ENCODE measurements at places on chromosomes 5 and 9. TPM values are rescaled to one million over a fixed set of nuclear protein-coding genes. Genes with fewer than 3 reads are reported as not detected.

Gene SPATA31E1
- total RNA-seq: 0.07 TPM

DNA sequence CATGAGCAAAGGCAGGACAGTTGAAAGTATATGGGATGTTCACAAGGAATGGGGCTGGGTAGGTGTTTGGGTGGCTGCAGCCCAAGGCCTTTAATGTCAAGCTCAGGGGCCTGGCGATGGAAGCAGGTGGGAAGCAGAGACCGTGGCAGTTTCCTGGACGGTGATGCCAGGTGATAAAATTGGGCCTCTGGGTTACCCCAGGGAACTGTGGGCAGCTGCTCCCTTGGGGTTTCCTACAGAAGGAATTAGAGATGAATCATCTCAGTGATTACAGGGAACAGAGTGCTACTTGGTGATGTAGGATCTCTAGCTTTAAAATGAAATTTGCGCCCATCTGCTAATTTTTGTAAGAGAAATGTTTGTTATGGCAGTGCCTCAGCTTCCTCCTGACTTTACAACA, 39.2 kb downstream of the TSTD2 start:
- no peak overlapping the region for H3K4me3 ChIP-seq
- H3K27ac ChIP-seq: no peak overlapping the region

- no peak overlapping the region for H3K27ac ChIP-seq
- no peak for DNase-seq
- no peaks in the 10 kb centered on the region for H3K27me3 ChIP-seq
These were observed 1999.5 kb upstream of the CDH6 start for GRCh38 chr5:29193972-29194371.

GRCh38 chr5:127863610-127864395, 160.6 kb downstream of the CCDC192 start:
- no peaks in the 10 kb centered on the region for H3K36me3 ChIP-seq
- no peak overlapping the region for H3K27ac ChIP-seq
- H3K27me3 ChIP-seq: no peaks in the 10 kb centered on the region
- DNase-seq: no peak

- H3K36me3 ChIP-seq: no peaks in the 10 kb centered on the region
- no peak overlapping the region for H3K27ac ChIP-seq
- no peaks in the 10 kb centered on the region for H3K27me3 ChIP-seq
- no peak for DNase-seq
- no peaks in the 10 kb centered on the region for H3K4me1 ChIP-seq
- H3K4me3 ChIP-seq: no peak overlapping the region
These were observed 59.3 kb downstream of the GALNT10 start for GRCh38 chr5:154249826-154250225.

- H3K27ac ChIP-seq: no peak overlapping the region
- no peaks in the 10 kb centered on the region for H3K36me3 ChIP-seq
- no peaks in the 10 kb centered on the region for H3K4me1 ChIP-seq
- no peak for DNase-seq
- H3K4me3 ChIP-seq: no peak overlapping the region
- no peaks in the 10 kb centered on the region for H3K27me3 ChIP-seq
These were observed 164.7 kb downstream of the ADAMTSL1 start for GRCh38 chr9:18638371-18639249.

Gene MARCOL
- 0.27 TPM for total RNA-seq

DNA sequence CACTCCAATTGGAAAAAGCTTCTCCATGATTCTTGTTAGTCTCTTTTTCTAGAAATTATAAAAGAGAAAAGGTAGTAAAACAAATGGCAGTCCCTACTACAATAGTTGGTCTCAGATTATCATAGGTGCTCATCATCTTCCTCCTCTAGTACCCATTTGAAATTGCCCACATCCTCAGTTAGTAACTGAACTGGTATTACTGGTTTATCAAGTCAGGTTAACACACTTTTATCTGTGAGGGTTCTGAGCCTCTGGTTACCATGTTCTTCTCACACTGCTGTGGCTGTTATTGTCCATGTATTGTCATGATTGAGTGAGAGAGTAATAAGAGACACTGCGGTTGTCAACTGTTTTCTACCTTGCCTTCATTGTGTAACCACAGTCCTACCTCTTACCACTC, 901.7 kb downstream of the TLE1 start:
- no peaks in the 10 kb centered on the region for H3K4me1 ChIP-seq
- no peak overlapping the region for H3K4me3 ChIP-seq
- no peaks in the 10 kb centered on the region for H3K36me3 ChIP-seq
- H3K27ac ChIP-seq: no peak overlapping the region
- no peak for DNase-seq

Gene CNTFR
- 1.8 TPM for total RNA-seq

DNA sequence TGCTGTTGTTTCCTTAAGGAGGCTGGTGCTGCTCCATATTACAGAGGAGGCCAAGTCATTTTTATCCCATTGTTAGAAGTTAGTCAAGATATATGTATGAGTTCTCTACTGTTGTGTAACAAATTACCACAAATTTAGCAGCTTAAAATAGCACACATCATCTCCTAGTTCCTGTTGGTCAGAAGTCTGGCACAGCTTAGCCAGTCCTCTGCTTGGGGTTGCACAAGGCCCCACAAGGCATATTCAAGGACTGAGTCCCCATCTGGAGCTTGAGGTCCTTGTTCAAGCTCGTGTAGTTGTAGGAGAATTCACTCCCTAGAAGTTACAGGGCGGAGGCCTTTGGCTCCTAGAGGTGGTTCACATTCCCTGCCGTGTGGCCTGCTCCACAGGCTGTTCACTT, 14.7 kb downstream of the MTAP start:
- no peak overlapping the region for H3K27ac ChIP-seq
- no peaks in the 10 kb centered on the region for H3K4me1 ChIP-seq
- H3K36me3 ChIP-seq: peaks cover 7% of the 10 kb centered on the region
- H3K4me3 ChIP-seq: no peak overlapping the region
- DNase-seq: no peak
- H3K27me3 ChIP-seq: no peaks in the 10 kb centered on the region

DNA sequence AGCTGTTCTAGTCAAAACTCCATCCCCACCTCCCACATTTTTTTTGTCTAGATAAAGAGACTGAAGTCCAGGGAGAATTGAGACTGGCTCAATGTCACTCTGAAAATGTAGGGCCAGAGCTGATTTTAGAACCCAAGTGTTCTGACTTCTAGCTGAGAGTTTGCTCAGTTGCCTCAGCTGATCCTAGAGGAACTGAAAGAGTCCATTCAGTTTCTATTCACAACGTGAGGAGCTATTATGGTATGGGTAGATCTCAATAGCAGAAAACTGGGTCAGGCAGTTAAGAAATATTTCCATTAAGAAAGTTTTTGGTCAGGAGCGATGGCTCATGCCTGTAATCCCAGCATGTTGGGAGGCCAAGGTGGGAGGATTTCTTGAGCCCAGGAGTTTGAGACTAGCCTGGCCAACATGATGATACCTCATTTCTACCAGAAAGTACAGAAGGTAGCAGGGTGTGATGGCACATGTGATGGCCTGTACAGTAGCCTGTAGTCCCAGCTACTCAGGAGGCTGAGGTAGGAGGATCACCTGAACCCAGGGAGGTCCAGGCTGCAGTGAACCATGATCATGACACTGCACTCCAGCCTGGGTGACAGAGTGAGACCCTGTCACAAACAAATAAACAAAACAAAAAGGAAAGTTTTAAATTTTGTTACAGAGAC, 61.7 kb downstream of the GLRA1 start:
- no peaks in the 10 kb centered on the region for H3K27me3 ChIP-seq
- H3K36me3 ChIP-seq: no peaks in the 10 kb centered on the region
- DNase-seq: no peak
- H3K4me3 ChIP-seq: no peak overlapping the region

DNA sequence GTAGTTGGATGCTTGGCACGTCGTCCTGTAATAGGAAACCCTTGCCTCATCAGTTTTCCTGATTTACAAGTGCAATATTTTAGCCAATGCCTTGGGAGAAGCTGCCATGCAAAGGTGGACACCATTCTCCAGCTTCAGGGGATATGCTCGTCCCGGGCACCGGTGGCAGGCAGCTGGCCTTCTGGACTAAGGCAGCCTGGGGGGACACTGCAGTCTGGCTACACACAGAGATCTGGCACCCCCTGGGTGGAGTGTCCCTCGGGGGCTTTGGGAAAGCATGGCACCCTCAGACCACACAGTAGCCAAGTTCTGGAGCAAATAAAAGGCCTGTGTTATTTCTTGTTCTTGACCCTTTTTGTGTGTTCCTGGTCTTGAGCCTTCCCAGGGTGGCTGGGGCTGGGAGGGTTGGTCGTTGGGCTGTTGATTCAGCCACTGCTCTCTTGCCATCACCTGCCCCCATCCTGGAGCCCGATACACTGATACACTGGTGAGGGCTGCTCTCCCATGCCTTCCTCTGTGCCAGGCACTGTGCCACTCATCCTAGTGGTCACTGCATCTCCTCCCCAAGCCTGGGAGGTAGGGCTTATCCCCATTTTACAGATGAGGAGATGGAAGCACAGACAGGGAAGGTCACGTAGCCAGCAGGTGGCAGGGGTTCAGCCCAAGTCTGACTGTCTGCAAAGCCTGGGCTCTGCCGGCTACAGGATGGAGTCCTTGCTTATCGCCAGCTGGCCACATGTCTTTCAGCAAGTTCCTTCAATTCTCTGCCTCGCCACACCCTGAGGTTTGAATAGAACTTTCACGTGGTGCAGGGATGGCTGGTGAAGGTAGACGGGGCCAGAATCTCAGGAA, 134.1 kb downstream of the RGS3 start:
- no peak overlapping the region for H3K4me3 ChIP-seq
- H3K27me3 ChIP-seq: no peaks in the 10 kb centered on the region
- H3K4me1 ChIP-seq: no peaks in the 10 kb centered on the region
- H3K36me3 ChIP-seq: peaks cover 16% of the 10 kb centered on the region
- DNase-seq: no peak
- H3K27ac ChIP-seq: no peak overlapping the region
